ENCODE measurements at places on chromosomes 7 and 10.

DNA sequence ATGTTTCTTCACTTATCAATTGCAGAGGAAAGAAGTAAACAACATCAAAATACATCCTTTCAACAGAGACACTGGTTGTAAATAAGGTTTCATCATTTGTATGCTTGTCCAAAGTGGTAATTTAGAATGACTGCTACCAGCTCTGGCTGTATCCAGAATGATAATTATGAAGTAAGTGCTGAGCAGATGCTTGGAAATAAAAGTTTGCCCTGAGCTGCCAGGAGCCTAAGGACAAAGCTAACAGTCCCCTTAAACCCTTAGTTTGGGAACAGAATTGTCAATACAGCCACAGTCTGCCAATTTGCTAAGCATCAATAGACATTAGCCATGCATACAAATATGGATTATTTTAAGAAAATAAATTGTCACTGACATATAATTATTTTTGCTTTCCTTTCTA lies 147.0 kb upstream of the SLC13A1 start:
- H3K4me3 ChIP-seq: no peak overlapping the region
- no peak for DNase-seq
- no peaks in the 10 kb centered on the region for H3K4me1 ChIP-seq

- no peak overlapping the region for H3K4me3 ChIP-seq
- no peaks in the 10 kb centered on the region for H3K27me3 ChIP-seq
- H3K4me1 ChIP-seq: no peaks in the 10 kb centered on the region
- no peak overlapping the region for H3K27ac ChIP-seq
- peak; percentile 21 for DNase-seq
- H3K36me3 ChIP-seq: no peaks in the 10 kb centered on the region
Observed at GRCh38 chr10:48555310-48556042, 49.4 kb downstream of the ARHGAP22 start.

DNA sequence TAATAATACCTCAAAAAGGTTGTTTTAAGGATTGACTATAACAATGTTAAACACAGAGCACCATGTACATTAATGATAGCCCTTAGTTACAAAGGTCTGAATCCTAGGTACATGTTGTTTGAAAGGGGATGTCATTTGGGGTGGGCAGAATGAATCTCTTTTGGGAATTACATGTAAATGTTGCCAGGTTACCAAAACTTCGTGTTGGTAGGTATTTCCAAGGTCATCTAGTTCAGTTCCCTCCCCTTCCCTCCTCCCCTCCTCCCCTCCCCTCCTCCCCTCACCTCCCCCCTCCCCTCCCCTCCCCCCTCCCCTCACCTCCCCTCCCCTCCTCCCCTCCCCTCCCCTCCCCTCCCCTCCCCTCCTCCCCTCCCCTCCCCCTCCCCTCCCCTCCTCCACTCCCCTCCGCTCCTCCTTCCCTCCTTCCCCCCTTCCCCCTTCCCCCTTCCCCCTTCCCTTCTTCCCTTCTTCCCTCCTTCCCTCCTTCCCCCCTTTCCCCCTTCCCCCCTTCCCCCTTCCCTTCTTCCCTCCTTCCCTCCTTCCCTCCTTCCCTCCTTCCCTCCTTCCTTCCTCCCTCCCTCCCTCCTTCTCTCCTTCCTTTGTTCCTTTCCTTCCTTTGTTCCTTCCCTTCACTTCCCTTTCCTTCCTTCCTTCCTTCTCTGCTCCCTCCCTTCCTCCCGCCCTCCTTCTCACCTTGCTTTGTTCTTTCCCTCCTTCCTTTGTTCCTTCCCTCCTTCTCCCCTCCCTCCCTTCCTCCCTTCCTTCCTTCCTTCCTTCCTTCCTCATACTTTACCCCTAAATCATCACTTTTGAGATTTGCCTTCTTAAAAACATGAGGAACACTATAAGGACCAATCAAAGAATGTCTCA lies 8.1 kb downstream of the VTI1A start:
- H3K4me1 ChIP-seq: no peaks in the 10 kb centered on the region
- H3K36me3 ChIP-seq: no peaks in the 10 kb centered on the region
- DNase-seq: no peak

DNA sequence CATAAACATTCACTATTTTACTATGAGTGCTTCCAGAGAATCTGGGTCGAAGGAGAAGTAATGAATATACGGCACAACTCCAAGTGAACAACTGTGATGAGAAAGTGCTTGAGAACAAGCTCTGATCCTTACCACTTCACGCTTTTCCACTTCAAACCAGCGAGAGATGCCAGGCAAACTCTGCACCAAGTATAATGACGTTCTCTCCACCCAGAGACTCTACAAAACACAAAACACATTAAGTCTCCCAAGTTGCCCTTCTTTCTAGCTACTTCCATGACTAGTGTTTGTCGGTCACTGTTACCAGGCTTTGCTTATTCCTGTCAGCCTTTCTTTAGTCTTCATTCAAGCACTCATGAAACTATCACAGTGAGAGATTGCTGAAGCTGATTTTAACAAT lies 193.1 kb upstream of the IMMP2L start:
- peaks cover 2% of the 10 kb centered on the region for H3K36me3 ChIP-seq
- DNase-seq: no peak
- H3K27ac ChIP-seq: no peak overlapping the region
- H3K4me1 ChIP-seq: peaks cover 14% of the 10 kb centered on the region
- no peaks in the 10 kb centered on the region for H3K27me3 ChIP-seq

DNA sequence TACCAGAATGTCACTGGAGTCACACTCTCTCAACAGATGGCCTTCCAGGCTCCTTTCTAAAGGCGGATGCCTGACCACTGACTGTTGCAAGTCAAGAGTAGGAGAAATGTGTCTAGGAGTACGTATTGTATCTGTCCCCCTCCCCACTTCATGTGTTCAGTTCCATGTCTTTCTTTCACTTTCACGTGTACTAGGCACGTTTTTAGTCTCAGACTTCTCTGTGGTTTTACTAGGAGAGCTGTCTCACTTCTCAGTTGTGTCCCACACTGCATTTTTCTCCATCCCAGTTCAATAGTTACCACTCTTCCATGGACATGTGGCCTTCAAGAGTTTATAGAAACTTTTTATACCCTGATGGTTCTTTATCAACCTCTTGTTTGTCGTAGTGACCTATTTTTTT lies 893.0 kb downstream of the NRG3 start:
- H3K27ac ChIP-seq: no peak overlapping the region
- no peaks in the 10 kb centered on the region for H3K27me3 ChIP-seq
- no peaks in the 10 kb centered on the region for H3K36me3 ChIP-seq
- H3K4me1 ChIP-seq: no peaks in the 10 kb centered on the region

DNA sequence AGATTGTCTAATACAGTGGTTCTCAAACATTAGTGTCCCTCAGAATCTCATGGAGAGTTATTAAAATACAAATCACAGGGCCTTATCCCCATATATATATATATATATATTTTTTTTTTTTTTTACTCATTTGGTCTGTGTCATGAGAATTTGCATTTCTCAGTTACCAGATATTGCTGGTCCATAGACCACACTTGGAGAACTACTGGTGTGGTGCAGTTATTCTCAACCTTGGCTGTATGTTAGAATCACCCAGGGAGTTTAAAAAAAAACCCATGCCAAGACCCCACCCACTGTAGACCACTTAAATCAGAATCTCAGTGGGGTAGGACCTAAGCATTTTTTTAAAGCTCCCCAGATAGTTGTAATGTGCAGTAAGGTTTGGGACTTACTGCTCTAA lies 179.9 kb downstream of the AUTS2 start:
- H3K4me1 ChIP-seq: no peaks in the 10 kb centered on the region
- H3K27ac ChIP-seq: no peak overlapping the region
- no peaks in the 10 kb centered on the region for H3K36me3 ChIP-seq
- no peak for DNase-seq
- H3K4me3 ChIP-seq: no peak overlapping the region

DNA sequence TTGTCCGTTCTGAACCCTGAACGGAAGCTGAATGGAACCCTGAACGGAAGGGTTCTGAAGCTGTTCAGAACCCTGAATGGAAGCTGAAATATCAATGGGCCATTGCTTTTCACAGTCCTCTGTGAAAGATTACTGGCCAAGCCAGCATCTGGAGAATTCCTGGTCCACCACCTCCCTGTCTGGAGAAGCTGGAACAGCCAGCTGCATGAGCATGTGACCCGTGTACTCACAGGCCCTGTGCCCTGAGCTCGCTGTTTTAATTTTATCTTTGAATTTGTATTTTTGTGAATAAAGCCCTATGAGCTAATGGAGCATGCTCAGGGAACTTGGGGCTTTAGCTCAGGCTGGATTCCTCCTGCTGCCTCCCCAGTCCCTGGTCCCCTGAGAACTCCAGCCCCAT lies 37.2 kb downstream of the HTRA1 start:
- H3K4me1 ChIP-seq: no peaks in the 10 kb centered on the region
- no peak overlapping the region for H3K27ac ChIP-seq
- no peaks in the 10 kb centered on the region for H3K36me3 ChIP-seq
- H3K4me3 ChIP-seq: no peak overlapping the region
- no peak for DNase-seq

GRCh38 chr10:31099664-31100063 lies 68.0 kb upstream of the ZNF438 start:
- no peaks in the 10 kb centered on the region for H3K36me3 ChIP-seq
- no peak overlapping the region for H3K27ac ChIP-seq
- DNase-seq: no peak
- no peaks in the 10 kb centered on the region for H3K4me1 ChIP-seq
- H3K27me3 ChIP-seq: no peaks in the 10 kb centered on the region

GRCh38 chr10:70714245-70714644 lies 41.9 kb downstream of the ADAMTS14 start:
- no peaks in the 10 kb centered on the region for H3K4me1 ChIP-seq
- H3K4me3 ChIP-seq: no peak overlapping the region
- no peak overlapping the region for H3K27ac ChIP-seq
- no peaks in the 10 kb centered on the region for H3K36me3 ChIP-seq

DNA sequence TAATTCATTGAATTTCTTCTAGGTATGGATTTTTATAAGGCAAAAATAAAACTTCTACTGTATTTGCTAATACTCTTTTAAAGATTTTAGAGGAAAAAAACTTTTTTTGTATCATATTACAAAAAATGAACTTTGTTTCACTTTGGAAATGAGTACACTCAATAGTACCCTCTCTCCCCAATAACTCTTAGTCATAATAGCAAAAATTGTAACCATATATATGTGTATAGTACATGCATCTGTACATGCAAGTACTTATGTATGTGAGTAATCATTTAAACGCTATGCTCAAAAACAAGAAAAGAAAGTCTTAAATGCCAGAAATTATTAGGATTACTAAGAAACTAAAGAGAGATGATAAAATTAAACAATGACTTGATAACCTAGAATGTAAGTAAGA lies 95.9 kb upstream of the HGF start:
- no peaks in the 10 kb centered on the region for H3K4me1 ChIP-seq

DNA sequence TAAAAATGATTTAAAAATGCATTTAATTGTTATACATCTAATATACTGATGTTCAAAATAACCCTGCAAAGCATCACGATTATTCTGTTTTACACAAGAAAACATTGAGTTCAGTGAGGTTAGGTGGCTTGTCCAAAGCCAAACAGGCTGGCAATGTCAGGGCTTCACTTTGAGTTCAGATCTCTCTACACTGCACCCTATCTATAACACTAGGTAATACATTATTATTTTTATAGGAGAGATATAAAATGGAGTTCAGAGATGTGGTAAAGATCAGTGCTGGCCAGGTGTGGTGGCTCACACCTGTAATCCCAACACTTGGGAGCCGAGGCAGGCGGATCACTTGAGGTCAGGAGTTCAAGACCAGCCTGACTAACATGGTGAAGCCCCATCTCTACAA lies 165.9 kb upstream of the MYO3A start:
- no peak overlapping the region for H3K27ac ChIP-seq
- no peaks in the 10 kb centered on the region for H3K4me1 ChIP-seq
- no peak overlapping the region for H3K4me3 ChIP-seq
- no peaks in the 10 kb centered on the region for H3K27me3 ChIP-seq
- no peak for DNase-seq

- H3K27ac ChIP-seq: no peak overlapping the region
- H3K4me3 ChIP-seq: no peak overlapping the region
- no peak for DNase-seq
- H3K4me1 ChIP-seq: no peaks in the 10 kb centered on the region
- no peaks in the 10 kb centered on the region for H3K27me3 ChIP-seq
Observed at GRCh38 chr10:74244097-74244685, 93.2 kb downstream of the ADK start.

DNA sequence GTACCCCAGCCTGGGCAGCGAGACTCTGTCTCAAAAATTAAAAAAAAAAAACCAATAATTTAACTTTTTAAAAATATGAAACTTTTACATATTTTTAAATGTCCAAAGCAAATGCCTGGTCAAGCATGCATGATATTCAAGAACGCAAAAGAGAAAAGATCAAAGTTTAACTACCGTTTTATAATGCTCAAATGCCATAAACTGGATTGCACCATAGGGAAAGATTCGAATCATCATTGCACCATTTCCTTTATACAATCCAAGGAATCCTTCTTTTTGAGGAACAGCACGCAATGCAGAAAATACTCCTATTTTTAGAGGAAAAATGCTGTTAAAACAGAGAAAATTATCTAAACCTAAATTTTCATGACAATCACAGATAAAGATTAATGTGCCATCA lies 20.9 kb downstream of the SLC25A16 start:
- H3K4me3 ChIP-seq: no peak overlapping the region
- H3K27ac ChIP-seq: no peak overlapping the region
- H3K27me3 ChIP-seq: no peaks in the 10 kb centered on the region
- H3K4me1 ChIP-seq: peaks cover 2% of the 10 kb centered on the region
- H3K36me3 ChIP-seq: peaks cover 12% of the 10 kb centered on the region
- DNase-seq: no peak

GRCh38 chr10:7230951-7231350 lies 179.9 kb downstream of the SFMBT2 start:
- peaks cover 5% of the 10 kb centered on the region for H3K4me1 ChIP-seq
- H3K27me3 ChIP-seq: no peaks in the 10 kb centered on the region
- H3K36me3 ChIP-seq: no peaks in the 10 kb centered on the region
- DNase-seq: no peak

DNA sequence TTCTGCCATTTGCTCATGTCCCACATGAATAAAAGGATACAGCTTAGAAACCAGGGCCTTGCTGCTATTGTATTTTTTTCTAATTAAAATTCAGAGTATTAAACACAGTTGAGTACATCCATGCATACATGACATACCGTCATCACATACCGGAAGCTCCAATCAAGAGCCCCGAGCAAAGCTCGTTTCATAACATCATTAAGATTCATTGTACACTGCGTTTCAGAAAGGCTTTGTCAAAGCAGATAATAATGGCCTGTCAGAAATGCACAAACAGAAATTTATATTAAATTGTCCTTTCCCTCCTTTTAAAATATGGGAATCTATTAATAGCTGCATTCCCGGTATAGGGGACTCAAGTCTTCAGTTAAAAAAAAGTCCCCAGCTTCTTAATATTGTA lies 103.4 kb downstream of the PRTFDC1 start:
- DNase-seq: no peak
- H3K4me1 ChIP-seq: no peaks in the 10 kb centered on the region
- H3K4me3 ChIP-seq: no peak overlapping the region
- H3K27me3 ChIP-seq: no peaks in the 10 kb centered on the region

GRCh38 chr7:127650847-127651555 lies 993 bp upstream of the SND1 start:
- H3K27ac ChIP-seq: peak overlapping the region; percentile 92
- peaks cover 25% of the 10 kb centered on the region for H3K4me1 ChIP-seq
- DNase-seq: no peak

GRCh38 chr10:101857802-101858476 lies 14.3 kb upstream of the KCNIP2 start:
- H3K27me3 ChIP-seq: no peaks in the 10 kb centered on the region
- no peak for DNase-seq
- no peak overlapping the region for H3K27ac ChIP-seq
- no peak overlapping the region for H3K4me3 ChIP-seq
- no peaks in the 10 kb centered on the region for H3K36me3 ChIP-seq

GRCh38 chr10:33143160-33143728 lies 185.2 kb upstream of the ITGB1 start:
- no peaks in the 10 kb centered on the region for H3K36me3 ChIP-seq
- H3K27me3 ChIP-seq: no peaks in the 10 kb centered on the region
- no peak overlapping the region for H3K4me3 ChIP-seq
- no peak overlapping the region for H3K27ac ChIP-seq

Measured in liver (tissue), 10 donors.